ENCODE measurements at places on chromosomes 6 and 20.

GRCh38 chr6:21263531-21264287 is 329.8 kb upstream of the SOX4 start:
- DNase-seq = no peak

DNA sequence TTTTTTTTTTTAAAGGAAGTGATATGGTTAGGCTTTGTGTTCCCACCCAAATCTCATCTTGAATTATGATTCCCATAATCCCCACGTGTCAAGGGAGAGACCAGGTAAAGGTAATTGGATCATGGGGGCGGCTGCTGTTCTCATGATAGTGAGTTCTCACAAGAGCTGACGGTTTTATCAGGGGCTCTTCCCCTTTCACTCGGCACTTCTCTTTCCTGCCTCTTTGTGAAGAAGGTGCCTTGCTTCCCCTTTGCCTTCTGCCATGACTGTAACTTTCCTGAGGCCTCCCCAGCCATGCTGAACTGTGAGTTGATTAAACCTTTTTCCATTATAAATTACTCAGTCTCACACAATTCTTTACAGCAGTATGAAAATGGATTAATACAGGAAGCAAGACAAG is 64.3 kb downstream of the ZFP64 start:
- no peak for DNase-seq

- no peak for DNase-seq
Measured at GRCh38 chr6:138493413-138493812, 5.9 kb downstream of the NHSL1 start.

DNA sequence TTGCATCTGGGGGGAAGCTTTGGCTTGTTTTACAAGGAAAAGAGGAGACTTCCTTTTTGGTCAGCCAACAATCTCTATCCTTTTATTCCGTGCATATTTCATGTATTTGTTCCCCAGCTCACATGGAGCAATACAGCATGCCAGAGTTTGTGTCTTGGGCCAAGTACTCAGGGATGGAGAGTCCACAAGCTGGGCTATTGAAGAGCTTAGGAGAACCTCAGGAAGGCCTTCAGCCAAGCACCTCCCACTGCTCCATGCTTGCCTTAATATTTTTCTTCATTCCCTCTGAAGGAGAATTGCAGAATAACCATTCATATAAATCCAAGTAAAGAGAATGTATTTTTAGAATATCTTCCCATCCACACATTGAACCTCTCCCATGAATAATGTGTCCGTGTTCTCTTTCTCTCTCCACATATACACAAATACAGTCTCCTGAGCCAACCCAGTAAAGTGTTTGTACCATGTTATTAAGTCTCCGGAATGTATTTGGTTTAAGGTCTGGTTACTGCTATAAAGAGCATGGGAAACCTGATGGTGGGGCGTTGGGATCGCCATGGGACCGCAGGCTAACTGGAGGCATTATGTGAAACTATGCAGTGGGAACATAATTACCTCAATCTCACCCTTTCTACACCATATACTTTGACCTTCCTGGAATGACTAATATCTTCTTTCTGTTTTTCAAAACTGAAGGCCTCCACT is 3.0 kb downstream of the LAMA4 start:
- no peak for DNase-seq

DNA sequence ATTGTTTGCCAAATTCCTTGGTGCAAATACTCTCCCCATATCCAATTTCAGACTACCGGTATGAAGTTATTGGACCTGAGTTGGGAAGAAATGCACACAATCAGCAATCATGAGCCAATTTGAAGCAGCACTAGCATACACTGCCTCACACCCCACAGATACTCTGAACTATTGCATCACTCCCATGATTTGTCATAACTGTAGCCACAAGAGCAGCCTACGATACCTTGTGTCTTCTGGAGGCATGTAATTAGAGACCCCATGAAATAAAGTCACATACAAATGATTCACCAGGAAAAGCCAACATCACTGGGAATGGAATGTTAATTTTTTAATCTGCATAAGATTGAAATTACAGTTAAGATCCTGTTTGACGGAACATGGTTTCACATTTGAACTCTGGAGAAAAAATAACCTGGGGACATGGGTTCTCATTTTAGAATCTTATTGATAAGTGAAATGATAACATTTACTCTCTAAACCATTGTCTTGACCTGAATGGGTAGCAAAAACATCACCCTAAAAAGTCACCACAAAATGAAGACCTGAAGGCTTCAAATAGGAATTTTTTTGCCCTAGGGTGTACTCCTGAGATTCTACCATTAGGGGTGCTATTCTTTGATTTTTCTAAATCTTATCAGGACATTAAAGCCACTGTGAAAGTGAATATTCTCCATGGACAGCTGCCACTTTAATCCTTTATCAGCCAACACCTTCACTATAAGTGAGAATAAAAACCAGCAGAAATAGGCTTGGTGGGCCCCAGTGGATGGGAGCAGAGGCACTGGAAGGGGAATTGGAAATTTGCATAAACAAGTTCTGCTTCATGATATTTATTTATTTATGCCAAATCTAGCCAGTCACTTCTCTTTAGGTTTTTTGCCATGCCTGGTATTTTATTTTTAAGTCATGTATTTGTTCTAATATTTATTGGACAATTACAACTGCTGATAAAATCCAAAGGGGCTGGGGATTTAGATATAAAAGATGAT is 34.5 kb upstream of the HBS1L start:
- no peak for DNase-seq

- DNase-seq = no peak
Measured at GRCh38 chr20:57061051-57061900, 205.2 kb downstream of the BMP7 start.

DNA sequence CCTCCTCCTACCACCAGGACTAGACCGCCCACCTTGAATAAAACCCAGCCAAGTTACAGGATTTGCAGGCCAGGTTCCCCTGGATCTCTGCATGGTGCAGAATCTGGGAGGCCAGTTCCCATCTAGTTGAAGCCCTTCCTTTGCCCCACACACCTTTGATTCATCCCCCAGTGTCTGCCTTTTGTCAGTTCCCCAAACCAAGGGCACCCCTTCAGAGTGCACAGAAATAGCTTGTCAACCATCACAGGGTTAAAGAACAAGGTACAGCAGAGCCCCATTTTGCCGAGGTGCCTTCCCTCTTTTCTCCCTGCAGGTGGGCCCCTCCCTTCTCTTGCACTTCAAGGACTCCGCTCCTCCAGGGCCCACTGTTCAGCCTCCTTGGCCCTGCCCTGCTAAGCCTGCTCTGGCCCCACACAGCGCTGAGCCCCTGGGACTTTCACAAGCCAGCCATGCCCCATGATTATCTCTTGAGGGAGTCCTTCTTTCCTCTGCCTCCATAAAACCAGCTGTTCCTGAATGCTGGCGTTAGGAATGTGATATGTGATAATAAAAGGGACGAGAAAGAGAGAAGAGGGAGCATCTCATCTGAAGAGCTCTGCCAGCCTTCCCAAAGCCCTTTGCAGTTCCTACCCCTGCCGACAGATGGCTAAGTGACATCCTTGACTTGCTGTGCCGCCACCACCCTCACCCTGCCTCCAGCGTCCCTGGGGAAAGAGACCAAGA is 280.3 kb downstream of the CDC5L start:
- no peak for DNase-seq

DNA sequence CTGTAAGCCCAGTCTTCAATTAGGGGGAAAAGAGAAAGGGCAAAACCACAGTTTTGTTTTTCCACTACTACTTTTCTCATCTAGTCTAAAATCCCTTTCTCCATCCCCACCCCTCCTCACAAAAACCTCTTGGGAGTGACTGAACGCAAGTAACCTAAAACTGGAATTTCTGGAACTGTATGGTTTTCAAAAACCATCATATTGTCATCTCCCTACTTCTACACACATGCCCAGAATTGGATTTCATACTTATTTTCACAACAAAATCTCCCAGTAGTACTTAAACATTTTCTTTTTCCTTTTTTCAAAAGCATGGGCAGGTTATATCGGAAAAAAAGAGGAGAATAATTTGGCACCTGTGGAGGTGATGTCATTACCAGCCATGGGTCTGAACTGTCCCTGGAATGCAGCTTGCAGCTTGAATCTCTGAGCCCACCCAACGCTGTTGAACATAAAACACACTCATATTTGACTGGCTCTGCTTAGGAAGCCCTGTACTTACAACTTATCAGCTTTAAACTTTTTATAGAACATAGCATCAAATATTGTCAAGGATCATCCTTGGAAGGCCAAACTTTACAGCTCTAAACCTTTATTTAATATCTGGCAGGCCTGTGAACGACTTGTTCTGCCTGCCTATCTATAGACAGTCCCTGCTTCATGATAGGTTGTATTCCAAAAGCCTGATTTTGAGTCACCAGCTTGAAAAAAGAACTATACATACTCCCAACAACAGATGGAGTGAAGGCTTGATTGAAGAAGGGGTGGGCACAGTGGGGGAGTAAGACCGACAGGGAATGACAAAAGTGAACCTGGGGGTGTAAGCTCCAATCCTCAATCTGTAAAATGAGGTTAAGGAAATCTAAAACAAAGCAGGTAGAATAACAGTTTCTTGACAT is 59.3 kb downstream of the EPB41L2 start:
- no peak for DNase-seq

DNA sequence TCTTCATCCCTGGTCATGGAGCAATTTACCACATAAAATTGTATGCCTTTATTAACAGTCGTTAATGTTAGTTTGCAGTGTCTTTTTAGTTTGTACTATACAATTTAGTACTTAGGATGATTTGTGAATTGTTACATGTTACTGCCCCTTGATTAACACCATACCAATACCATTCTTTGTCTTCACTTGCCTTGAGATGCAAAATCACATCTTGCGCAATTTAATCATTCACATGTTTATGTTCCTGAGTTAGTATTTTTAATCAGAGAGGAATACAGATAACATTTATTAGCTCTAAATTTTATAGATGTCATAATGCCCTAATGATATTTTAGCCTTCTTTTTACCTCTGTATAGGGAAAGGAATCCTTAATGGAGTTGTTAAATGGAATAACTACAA is 114.1 kb downstream of the SCAF8 start:
- DNase-seq = no peak

DNA sequence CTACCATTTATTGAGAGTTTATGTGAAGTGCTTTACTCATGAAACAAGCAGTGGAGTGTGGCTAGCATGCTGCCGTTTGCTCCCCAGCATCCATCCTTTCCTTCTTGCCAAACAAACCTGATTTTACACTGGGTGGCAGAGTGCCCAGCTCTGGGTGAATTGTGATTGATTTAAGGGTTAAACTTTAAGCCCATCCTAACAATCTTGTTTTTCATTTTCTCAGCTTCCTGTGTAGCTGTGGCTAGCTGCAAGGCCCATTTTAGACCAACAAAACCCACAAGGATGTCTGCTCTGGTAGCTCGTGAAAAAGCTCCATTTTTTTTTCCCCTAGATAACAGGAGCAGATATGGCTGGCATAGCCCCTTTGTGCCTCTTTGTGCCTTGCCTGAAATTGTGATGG is 77.7 kb upstream of the KCNG1 start:
- DNase-seq = no peak

DNA sequence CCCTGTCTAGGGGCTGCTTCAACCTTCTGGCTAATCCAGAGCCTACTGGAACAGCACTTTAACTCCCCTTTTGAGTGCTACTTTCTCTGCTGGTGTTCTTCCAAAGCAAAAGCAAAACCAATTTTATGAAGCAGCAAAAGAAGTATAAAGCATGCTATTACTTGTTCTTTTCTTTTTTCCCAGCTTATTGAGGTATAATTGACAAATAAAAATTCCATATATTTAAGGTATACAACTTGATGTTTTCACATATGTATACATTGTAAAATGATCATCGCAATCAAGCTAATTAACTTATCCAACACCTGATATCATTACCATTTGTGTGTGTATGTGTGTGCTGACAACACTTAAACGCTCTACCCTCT is 14.9 kb downstream of the ID4 start:
- DNase-seq = no peak

GRCh38 chr6:37093728-37094069 is 76.3 kb upstream of the PIM1 start:
- DNase-seq = no peak

DNA sequence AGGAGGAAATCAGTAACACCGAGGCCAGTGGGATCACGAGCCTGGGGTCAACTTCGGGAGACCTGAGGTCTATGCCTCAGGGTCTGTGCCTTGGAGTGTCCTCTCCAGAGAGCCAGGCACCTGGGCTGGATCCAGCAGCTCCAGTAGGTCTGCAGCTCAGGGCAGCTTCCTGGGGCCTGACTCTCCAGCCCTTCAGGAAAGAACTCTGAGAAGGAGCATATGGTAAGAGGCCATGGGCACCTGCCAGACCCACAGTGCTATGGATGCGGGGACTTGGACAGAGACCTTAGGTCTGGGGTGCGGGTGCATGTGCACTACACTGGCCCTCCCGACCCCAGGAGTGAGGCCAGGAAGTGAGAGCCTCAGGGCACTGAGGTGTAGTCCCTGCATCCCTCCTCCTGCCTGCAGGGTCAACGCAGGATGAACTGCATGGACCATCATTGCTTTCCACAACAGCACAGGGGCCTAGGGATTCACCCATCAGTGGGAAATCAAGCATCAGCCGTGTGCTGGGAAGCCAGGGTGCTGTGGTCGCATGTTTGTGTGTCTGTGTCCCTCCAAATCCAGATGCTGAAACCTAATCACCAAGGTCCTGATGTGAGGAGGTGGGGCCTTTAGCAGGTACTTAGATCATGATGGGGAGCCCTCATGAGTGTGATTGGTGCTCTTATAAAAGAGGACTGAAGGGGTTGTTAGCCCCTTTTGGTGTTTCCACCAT is 210.9 kb upstream of the CST7 start:
- DNase-seq = no peak

DNA sequence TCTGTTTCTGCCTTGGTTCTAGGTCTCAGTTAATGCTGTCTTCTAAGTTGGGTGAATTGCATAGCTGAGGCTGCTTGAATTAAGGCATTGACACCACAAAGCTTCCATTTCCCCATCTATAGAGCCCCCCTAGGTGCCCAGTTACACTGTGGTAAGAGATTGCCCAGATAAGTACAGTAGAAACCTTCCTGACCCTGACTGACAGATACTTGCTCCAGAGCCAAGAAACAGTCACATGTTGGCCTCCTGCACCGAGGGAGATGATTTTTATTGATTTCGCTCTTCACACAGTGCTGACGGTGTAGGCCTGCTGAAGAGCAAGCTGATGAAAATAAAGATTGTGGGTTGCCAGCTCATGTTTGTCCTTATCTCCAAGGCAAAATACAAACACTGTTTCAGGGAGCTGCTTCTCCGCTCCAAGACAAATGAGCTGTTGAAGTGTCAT is 67.9 kb downstream of the TRMT11 start:
- no peak for DNase-seq

GRCh38 chr20:17681726-17682102 is 328 bp downstream of the RRBP1 start:
- no peak for DNase-seq

GRCh38 chr6:167778497-167779128 is 48.1 kb upstream of the AFDN start:
- DNase-seq = no peak

DNA sequence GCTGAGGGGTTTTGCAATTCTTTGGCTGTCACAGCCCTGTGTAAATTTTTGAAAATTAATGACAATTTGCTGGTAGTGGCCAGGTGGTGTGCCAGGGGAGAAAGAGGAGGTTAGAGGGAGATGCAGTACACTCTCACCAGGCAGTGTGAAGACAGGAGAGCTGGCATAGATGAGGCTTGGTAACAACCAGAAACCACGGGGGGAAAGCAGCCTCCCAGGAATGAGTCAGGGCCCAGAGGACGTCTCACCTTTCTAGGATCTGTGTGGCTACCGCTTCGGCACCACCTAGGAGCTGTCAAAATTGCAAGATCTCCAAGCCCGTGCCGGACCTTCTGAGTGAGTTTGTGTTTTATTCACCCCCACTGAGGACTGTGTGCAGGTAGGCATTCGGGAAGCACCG is 171.4 kb downstream of the PACRG start:
- DNase-seq = no peak

- no peak for DNase-seq
Measured at GRCh38 chr6:1870251-1870650, 260.5 kb downstream of the FOXC1 start.

Measured in stimulated activated CD8-positive, alpha-beta memory T cell treated with anti-CD3 and anti-CD28 coated beads, Interleukin-15, amount 100 ng/mL, for 24 hours (primary cell).